Activated T-helper 1 cell treated with anti-CD3 and anti-CD28 coated beads, Interleukin-2, amount 50 U/mL, for 16 hours (primary cell): ENCODE measurements at places on chromosomes 13 and 19.

DNA sequence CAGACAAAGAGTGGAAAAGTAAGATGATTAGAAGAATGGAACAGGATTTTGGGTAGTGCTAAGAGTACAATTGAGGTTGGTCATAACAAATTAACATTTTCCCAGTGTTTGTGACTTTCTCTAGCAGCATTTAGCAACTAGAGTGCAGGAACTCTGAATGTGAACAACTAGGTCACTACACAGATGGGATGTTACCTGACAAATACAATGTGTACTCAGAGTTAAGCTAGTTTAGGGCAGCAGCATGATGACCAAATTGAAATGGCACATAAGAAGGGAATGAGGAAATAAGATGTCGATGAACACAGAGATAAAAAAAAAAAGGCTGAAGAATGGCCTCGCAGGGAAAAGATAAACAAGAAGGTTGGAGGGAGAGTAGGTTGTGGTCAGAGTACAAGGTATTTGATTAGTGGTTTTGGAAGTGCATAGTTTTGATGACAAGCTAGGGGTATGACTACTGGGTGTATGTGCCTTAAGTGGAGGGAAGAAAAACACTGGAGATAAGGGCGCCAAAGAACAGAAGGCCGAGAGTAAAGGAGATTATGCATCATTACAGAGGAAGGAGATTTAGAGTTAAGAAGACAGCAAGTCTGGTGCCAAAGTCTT lies 381.1 kb downstream of the FGF14 start:
- no peak for DNase-seq

GRCh38 chr13:83878691-83879430 lies 3.4 kb downstream of the SLITRK1 start:
- no peak for DNase-seq

- peak; percentile 59 for DNase-seq
These were observed at the start of gene ZNF844 for GRCh38 chr19:12064590-12065538. Gene ZNF844 (plus strand): TSS chr19:12064731. CDS start chr19:12064874, 143 bp downstream.

DNA sequence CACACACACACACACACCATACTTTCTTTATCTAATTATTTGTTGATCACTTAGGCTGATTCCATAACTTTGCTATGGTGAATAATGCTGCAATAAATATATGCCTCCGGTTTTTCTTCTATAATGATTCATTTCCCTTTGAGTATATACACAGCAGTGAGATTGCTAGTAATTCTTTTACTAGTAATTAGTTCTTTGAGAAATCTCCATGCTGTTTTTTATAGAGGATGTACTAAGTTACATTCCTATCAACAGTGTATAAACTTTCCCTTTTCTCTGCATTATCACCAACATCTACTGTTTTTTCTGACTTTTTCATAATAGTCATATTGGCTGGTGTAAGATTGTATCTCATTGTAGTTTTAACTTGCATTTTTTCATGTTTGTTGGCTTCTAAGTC lies 1405.1 kb downstream of the PCDH9 start:
- no peak for DNase-seq

GRCh38 chr19:21492947-21493906 lies 12.2 kb upstream of the ZNF429 start:
- no peak for DNase-seq

GRCh38 chr13:113417836-113418721 lies 35.2 kb downstream of the ADPRHL1 start:
- DNase-seq = no peak

GRCh38 chr13:101289764-101290163 lies 126.5 kb downstream of the NALCN start:
- DNase-seq = no peak

- DNase-seq = no peak
These were observed 1003.2 kb upstream of the PCDH20 start for GRCh38 chr13:62418872-62419271.

DNA sequence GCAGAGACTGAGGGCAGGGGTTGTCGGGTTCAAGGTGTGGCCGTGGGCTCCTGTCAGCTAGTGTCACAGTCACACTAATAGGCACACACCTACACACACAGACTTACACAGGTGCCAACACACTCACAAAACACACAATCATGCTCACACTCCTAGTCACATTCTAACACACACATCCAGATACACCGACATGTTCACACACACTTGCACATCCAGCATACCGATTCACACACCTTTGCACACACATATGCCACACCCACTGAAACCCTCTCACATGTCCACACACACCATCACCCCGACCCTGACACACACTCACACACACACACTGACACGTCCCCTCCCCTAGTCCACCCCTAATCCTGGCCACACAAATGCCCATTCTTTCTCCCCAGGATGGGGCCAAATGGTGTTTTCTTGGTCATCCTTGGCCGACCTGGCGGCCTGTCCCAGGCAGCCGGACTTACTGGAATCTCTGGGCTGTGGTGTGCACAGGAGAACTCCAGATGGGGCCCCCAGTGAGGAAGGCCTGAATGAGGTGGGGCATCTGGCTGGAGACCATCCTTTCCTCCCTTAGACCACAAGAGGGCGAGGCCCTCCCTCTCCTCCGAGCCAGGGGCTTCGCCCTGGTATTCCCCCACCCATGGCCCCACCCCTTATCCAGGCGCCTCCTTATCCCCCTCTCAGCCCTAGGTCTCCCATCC lies 19.1 kb upstream of the PNMA8B start:
- DNase-seq = no peak

GRCh38 chr13:98175043-98175442 lies 2.0 kb downstream of the RNF113B start:
- DNase-seq = no peak

DNA sequence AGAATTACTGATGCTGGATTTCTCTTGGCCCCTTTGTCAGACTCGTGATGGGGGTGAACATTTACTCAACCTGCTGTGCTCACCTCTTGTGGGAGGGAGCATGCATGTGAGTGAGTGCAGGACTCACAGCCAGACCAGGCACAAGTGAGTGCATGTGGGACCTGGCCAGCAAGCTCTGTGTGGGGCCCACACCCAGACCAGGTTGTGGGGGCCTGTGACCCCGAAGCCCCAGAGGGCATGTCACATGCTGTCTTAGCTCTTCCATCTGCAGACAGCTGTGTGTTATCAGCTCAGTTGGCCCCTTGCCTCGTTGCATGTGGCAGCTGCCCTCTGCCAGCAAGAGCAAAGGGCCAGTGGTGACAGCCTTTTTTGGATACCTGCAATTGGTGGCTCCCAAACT lies 614.4 kb downstream of the GPC5 start:
- no peak for DNase-seq

DNA sequence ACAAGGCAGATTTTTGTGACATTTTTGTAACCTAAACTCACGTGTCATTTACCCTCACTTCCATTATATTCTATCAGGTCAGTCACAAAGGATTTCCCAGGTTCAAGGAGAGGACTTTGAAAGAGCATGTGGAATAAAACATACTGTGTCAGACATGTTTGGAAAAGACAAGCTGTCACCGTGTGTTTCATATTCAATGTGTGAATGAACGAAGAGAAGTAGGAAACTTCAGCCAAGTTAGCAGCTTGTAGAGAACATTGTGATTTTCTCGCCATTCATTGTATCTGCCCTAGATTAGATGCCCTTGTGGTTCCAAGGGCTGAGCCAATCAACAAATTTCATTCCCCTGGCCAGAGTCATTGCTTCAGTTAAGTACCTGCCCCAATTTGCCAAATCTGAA lies 2288.9 kb upstream of the PCDH20 start:
- no peak for DNase-seq

GRCh38 chr19:8451885-8452284 lies 7.1 kb downstream of the HNRNPM start:
- DNase-seq = no peak

- DNase-seq = no peak
These were observed 241.9 kb downstream of the UQCRFS1 start for GRCh38 chr19:28971049-28971448.

GRCh38 chr13:38090913-38091312 lies 221.3 kb upstream of the TRPC4 start:
- no peak for DNase-seq

DNA sequence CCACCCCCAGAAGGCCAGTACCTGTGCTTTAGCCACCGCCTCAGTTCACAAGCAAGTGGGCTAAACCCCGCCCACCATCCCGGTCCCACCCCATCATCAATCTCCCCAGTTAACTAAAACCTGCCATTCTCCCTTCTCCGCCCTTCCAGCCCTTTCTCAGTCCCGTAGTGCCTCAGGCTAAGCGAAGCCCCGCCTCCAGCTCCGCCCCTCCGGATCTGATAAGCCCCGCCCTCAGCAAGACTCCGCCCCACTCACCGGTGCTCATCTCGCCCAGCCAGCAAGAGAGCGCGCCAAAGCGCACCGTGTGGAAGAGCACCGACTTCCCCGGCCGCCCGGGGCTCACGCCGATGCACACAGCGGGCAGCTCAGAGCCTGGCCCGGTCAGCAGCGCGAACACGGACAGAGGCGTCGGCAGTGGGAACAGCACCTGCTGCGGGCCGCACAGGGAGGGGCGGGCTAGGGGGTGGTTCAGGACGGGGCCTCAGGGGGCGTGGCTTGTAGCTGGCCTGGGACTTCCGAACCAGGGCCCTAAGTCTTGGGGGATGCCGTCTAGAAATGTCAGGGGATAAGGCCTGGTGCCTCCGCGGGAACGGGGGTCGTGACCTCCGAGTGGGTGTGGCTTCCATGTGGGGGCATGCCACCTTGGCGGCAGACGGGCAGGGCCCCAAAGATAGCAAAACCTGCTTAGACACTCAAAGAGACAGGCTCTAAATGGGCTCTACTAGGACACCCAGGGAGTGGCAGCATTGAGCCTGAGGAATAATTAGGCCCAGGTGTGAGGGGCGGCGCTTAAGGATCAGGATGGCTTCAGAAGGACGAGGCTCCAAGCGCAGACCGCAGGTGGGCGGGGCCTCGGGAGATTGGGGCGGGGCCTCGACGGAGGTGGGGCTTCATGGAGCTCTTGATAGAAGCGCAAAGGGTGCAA lies 21.4 kb downstream of the MAP4K1 start:
- no peak for DNase-seq

GRCh38 chr19:17544418-17544817 lies 11.0 kb upstream of the COLGALT1 start:
- no peak for DNase-seq

DNA sequence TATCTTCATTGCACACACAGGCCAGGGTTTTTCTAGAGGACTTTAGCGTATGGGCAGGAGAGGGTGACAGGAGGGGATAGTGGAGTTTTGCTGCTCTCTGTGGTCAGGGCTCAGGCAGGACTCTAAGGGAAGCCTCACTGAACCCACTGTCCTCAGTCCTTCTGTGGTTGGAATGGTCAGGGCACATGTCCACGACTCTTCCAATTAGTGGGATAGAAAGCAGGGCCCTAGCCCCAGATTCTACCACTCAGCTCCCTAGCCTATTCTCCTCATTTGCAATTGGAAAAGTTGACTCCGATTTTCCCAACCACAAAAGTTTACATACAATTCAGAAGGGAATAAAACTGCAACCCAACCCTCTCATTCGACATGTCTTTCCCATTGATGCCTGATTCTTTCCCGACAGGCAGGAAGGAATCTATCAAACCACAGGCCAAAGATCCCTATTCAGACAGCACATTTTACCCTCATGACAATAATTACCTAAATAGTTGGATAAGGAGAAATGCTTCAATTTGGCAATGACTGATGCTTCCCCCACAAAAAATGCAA lies 38.2 kb downstream of the TGDS start:
- DNase-seq = no peak

DNA sequence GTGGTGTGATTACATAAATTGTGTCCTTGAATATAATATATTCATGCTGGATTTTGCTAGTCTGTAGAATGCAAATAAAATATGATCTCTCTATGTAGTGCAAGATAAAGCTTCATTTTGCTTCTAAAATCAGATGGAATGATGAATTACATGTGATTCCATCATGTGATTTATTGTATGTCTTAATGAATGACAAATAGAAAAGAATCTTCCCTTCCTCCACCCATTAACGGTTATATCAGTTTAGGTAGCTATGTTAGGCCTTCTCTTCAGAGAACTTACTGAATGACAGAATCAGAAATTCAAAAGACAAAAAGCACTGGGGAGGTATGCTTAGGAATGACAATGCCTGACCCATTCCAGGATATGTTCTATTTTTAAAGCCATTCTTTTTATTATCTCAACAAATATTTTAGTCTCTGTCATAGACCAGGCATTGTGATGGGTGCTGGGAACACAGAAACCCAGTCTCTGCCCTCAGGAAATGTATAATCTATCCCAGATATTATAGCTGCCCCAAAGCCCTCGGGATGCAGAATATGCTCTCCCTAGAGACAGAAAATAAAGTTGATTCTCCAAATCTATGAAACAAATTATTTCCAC lies 90.6 kb downstream of the TEX26 start:
- no peak for DNase-seq

DNA sequence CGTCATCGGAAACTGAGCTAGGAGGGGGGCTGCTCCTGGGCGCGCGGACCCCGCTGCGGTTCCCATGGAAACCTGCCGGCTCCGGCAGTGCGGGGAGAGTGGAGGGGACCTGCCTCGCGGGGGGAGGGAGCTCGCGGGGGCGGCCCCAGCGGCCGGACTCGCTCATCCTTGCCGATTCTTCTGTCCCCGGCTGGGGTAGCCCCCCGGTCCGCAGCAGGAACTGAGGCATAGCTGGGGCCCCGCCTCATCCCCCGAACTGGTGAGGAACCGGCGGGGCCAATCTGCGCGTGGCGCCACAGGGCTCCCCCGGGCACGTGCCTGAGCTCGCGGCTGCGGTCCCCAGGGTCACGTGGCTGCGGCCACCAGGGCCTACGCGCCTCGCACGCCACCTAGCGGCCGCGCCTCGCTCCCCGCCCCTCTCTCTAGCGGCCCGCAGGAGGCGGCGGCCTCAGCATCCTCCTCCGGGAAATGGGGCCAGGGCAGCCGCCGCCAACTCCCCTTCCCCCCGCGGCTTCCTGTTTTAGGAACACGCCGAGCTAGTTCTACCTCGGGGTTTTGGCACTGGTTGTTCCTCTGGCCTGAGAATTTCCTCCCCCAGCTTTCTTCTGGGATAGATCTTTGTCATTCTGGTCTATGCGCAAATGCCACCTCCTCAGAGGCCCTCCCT lies 1.7 kb upstream of the ELAVL3 start:
- peak; percentile 69 for DNase-seq

GRCh38 chr19:55605637-55606470 lies at the start of gene ZNF865:
Gene ZNF865 (plus strand): TSS chr19:55605647. CDS start chr19:55613619, 7,972 bp downstream.
- DNase-seq = peak; percentile 43

DNA sequence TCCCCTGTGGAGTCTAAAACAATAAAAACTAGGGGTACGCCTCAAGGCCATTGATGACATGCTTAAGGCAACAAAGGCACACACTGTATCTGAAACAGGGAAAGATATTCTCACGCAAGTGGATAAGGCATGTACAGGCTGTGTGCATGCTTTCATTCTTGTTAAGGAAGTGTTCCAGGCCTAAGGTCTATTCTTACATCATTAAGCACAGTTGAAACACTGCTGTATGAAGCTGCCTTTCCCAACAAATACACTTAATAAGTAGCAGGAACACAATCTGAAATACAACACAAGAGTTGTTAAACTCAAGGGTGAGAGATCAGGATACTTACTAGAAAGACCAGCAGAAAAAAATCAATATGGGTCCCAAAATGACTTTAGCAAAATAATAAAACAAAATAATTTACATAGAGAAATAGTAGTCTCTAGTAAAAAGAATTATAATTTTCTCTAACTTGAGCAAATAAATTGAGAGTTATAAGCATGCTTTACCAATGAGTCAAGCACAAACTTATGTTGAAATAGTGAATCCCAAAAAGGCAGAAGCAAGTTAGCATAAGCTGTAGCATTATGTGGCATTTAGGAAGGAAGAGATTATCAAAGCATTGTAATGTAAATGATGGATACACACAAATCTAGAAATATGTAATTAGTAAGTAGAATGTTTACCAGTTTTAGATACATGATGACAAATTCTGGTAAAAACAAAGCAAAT lies 796.9 kb downstream of the SLITRK1 start:
- DNase-seq = no peak

GRCh38 chr19:55216461-55217198 lies 7.3 kb upstream of the PTPRH start:
- DNase-seq = no peak
